ENCODE measurements at places on chromosomes 11 and 22. TPM values are rescaled to one million over a fixed set of nuclear protein-coding genes. Genes with fewer than 3 reads are reported as not detected.

Gene RASSF10
- under 0.01 TPM for total RNA-seq

Gene ZDHHC8
- total RNA-seq: 5.4 TPM

Gene HBE1
- not detected for total RNA-seq

DNA sequence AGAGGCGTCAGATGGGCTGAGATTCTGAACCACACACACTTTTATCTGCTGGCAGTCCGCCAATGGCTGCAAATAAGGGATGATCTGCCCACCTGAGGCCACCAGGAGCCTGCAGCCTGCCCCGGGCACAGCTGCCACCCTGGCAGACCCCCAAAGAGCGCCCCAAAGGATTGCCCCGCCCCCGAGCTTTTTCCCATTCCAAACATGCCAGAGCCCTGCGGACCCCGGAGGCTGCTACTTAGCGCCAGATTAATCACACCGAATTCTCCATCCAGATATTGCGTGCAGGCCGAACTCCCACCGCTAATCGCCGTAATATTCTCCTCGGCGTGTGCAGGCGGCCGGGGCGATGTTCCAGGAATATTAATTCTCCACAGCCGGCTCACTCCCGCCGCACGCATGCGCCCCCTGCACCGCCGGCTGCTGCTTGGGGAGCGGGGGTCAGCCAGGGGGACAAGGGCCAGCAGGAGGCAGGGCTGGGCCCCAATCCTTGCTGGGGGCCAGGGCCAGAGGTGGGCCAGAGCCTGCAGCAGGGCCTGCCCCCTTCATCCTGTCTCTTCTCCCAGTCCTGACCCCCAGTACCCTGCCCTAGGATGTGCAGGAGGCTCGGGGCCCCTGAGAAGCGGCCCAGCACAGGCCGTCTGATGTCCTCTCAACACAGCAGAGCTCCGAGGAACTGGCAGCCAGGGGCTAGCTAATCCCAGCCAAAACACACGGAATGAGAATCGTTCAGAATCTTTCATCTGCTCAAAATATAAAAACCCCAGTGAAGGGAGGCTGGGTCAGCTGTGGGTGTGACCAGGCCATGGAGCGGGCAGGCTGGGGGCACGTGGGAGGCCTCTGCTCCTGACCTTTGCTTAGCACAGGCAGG, 19.5 kb upstream of the TCF20 start:
- H3K4me3 ChIP-seq: no peak overlapping the region
- H3K36me3 ChIP-seq: no peaks in the 10 kb centered on the region
- H3K4me1 ChIP-seq: no peaks in the 10 kb centered on the region
- no peaks in the 10 kb centered on the region for H3K27me3 ChIP-seq
- H3K27ac ChIP-seq: no peak overlapping the region

- peaks cover 6% of the 10 kb centered on the region for H3K4me1 ChIP-seq
- no peak overlapping the region for H3K4me3 ChIP-seq
- H3K36me3 ChIP-seq: no peaks in the 10 kb centered on the region
- no peaks in the 10 kb centered on the region for H3K27me3 ChIP-seq
- no peak overlapping the region for H3K27ac ChIP-seq
- no peak for DNase-seq
Observed at GRCh38 chr11:123264431-123264780, 69.4 kb upstream of the CLMP start.

DNA sequence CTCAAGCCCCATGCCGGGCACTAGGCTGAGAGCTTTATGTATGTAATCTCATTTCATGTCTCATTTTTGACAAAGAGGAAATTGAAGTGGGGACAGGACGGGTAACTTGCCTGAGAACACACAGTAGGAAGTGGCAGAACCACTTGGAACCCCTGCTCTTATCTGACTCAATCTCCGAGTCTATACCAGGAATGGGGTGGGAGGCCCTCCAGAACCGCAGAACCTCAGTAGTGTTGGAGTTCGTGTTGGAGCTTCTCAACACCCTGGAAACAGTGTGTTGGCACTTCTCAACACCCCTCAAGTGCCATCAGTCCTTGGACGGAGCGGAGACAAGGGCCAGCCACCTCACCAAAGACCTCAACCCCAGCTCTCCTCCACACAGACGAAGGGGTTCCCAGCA, 38.8 kb upstream of the POLA2 start:
- peaks cover 15% of the 10 kb centered on the region for H3K4me1 ChIP-seq
- no peak overlapping the region for H3K27ac ChIP-seq
- no peaks in the 10 kb centered on the region for H3K27me3 ChIP-seq
- no peaks in the 10 kb centered on the region for H3K36me3 ChIP-seq
- DNase-seq: no peak

Gene OR8K5
- total RNA-seq: not detected

GRCh38 chr11:77142091-77142975, 14.3 kb downstream of the MYO7A start:
- no peaks in the 10 kb centered on the region for H3K36me3 ChIP-seq
- H3K27me3 ChIP-seq: peaks cover 12% of the 10 kb centered on the region
- H3K4me3 ChIP-seq: no peak overlapping the region
- no peaks in the 10 kb centered on the region for H3K4me1 ChIP-seq

Gene TYR
- not detected for total RNA-seq

Gene YPEL1
- total RNA-seq: 7.2 TPM

DNA sequence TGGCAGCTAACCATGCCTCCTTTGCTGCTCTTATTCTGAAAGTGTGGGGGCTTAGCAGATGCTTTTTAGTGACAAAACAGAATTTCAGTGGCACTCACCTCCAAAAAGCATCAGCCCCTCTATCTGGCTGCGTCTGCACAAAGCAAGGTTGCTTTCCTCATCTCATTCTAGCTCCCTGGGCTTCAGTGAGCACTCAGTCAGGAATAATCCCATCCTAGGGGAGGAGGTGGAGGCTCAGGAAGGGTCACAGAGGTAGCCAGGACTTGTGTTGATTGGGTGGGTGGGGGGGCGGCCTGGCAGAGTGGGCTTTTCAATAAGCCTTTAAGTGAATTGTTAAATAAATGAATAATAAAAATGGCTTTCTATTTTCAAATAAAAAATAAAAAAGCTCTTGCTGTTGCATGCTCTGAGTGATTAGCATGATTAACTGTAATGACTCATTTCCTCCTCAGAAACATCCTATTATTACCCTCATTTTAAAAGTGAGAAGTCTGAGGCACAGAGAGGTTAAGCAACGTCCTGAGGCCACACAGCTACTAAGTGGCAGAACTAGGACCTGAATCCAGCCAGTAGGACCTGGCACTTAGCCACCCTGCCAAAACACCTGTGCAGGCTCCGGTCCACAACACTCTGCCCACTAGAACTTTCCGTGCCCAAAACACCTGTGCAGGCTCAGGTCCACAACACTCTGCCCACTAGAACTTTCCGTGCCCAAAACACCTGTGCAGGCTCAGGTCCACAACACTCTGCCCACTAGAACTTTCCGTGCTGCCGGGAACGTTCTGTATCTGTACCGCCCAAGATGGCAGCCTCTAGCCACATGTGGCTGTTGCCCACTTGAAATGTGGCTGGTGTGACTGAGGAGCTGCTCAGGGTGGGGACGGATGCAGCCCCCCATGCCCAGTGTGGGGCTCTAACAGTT, 5.5 kb downstream of the B3GAT1 start:
- H3K27ac ChIP-seq: no peak overlapping the region
- DNase-seq: no peak
- H3K4me1 ChIP-seq: peaks cover 6% of the 10 kb centered on the region
- no peaks in the 10 kb centered on the region for H3K36me3 ChIP-seq
- H3K27me3 ChIP-seq: peaks cover 5% of the 10 kb centered on the region

Gene DGAT2
- total RNA-seq: 0.55 TPM

DNA sequence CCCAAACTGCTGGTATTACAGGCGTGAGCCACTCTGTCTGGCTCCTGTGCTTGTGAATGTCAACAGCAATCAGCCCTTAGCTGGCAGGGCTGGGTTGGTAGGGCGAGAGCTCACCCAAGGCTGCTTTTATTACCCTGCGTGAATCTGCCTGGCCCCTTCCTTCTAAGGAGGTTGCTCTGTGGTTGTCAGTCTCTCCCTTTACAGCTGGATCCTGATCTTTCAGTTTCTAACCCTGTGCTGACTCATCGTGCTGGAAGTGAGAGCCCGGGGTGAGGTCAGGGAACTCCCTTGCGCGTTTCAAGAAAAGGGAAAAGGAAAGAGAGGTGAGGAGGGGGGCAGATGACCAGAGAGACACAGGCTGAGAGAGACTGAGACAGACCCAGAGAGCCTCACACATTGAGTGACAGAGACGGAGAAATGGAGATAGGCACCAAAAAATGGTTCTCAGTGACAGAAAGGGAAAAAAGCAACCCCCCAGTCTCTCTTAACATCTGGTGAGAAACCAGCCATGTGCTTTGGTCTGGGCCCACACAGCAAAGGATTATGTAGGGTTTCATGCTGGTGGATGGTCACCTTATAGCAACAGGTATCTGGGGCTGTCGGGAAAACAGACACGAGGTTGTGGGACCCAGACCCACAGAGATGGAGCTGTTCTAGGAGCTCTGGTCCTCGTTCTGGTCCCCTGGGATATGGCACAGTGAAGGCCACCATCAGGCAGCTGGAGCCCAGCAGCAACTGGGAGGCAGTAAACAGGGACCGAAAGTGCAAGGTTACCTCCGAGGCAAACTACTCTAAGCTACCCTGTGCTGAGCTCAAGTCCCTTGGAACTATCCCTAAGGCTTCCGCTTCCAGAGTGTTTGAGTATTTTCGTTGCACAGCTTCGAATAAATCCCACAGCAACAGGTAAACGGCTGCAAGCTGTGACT, 2.5 kb downstream of the TCN2 start:
- peaks cover 34% of the 10 kb centered on the region for H3K36me3 ChIP-seq
- DNase-seq: peak; percentile 87
- H3K27ac ChIP-seq: peak overlapping the region; percentile 63
- H3K27me3 ChIP-seq: no peaks in the 10 kb centered on the region
- H3K4me1 ChIP-seq: peaks cover 50% of the 10 kb centered on the region
- no peak overlapping the region for H3K4me3 ChIP-seq

DNA sequence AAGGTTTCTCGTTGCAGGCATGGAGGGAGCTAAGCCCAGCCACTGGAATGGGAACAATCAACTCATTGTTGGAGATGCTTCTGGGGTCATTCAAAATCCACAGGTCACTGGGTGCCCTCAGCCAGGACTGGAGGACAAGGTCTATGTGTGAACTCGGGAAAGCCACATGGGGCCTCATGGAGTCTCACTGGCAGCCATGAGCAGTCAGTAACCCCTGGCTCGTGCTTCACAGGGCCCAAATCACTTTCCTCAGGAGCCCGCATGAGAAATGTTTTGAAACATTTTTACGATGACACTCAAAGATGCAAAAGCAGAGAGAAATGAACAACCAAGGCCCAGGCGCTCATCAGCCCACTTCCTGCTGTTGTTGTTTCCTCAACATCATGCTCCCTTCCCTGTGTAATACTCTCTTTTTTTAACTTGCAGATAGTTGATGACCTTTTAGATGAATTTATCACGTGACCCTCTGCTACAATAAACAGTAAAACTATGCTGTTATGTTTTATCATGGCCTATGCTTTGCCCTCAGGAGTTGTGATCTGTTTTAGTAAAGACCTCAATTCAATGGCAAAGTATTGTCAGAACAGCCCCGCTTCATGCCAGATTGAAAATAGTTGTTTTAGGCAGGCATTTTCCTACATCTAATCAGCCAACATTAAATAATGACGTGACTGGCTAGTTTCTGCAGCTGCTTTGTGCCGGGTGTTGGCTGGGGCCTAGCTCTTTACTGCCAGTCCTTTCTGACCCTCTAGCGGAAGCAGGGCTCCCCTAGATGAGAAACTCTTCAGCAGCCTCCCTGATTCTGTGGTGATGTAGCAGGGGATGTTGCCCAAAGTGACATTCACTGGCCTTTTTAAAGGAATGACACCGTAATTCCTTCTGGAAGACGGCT, 39.7 kb downstream of the ADAMTS15 start:
- no peaks in the 10 kb centered on the region for H3K36me3 ChIP-seq
- DNase-seq: no peak
- peak overlapping the region; percentile 12 for H3K27ac ChIP-seq
- H3K4me3 ChIP-seq: no peak overlapping the region

Gene KRTAP5-9
- total RNA-seq: not detected

DNA sequence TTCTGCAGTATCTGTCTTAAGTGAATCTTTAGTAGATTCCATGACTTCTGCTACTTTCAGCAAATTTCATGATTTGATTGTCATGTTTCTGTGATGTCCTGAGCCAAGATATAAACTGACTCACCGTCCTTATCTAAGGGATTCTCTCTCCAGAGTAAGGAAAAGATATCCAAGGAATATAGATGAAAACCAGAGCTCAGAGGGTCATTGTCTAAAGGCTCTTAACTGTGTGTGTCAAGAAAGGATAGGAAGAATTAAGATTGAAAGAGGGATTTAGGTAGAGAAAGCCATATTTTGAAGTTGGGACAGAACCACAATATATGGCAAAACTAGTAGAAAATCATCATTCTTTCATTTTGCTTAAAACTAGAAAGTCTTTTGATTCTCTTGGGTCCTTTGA, 50.7 kb downstream of the PPME1 start:
- H3K27ac ChIP-seq: no peak overlapping the region
- no peak overlapping the region for H3K4me3 ChIP-seq
- no peak for DNase-seq
- no peaks in the 10 kb centered on the region for H3K36me3 ChIP-seq
- no peaks in the 10 kb centered on the region for H3K4me1 ChIP-seq
- H3K27me3 ChIP-seq: no peaks in the 10 kb centered on the region

GRCh38 chr11:57643802-57644201, 5.9 kb downstream of the YPEL4 start:
- no peak for DNase-seq
- no peaks in the 10 kb centered on the region for H3K36me3 ChIP-seq
- H3K4me1 ChIP-seq: peaks cover 65% of the 10 kb centered on the region
- no peak overlapping the region for H3K27ac ChIP-seq
- H3K4me3 ChIP-seq: no peak overlapping the region

Gene AQP11
- total RNA-seq: 0.36 TPM

- DNase-seq: no peak
- H3K36me3 ChIP-seq: no peaks in the 10 kb centered on the region
- no peaks in the 10 kb centered on the region for H3K4me1 ChIP-seq
- H3K4me3 ChIP-seq: no peak overlapping the region
- no peaks in the 10 kb centered on the region for H3K27me3 ChIP-seq
- no peak overlapping the region for H3K27ac ChIP-seq
Observed at GRCh38 chr22:34709641-34710040, 356.3 kb upstream of the ISX start.

Gene ZBED5
- total RNA-seq: 43.9 TPM

DNA sequence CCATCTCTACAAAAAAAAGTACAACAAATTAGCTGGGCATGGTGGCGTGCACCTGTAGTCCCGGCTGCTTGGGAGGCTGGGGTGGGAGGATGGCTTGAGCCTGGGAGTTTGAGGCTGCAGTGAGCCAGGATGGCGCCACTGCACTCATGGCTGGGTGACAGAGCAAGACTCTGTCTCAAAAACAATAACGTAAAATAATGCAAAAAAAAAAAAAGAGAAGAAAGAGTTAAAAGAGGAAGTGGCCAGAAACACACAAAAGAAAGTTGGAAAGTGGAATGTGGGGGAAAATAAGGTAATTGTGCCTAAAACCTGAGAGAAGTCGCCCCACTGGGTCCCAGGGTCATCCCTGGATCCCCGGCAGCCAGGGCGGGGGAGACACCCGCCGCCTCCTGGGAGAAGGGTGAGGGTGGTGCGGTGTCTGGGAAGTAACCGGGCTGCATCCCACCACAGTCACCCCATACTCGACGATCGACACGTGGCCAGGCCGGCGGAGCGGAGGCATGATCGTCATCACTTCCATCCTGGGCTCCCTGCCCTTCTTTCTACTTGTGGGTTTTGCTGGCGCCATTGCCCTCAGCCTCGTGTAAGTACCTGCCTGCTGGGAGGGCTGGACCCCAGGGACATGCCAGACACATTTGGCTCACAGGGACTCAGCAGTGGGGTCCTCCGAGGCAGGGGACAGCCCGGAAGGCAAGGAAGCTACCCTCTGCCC, 8.1 kb downstream of the UPK3A start:
- no peak overlapping the region for H3K4me3 ChIP-seq
- H3K27ac ChIP-seq: no peak overlapping the region
- DNase-seq: no peak

GRCh38 chr11:62593434-62594044, 2.2 kb upstream of the TUT1 start:
- peak; percentile 90 for DNase-seq
- H3K27ac ChIP-seq: peak overlapping the region; percentile 97
- peaks cover 30% of the 10 kb centered on the region for H3K36me3 ChIP-seq
- peaks cover 32% of the 10 kb centered on the region for H3K4me1 ChIP-seq
- H3K4me3 ChIP-seq: no peak overlapping the region
- no peaks in the 10 kb centered on the region for H3K27me3 ChIP-seq
